ENCODE measurements at places on chromosomes 1 and 21.

DNA sequence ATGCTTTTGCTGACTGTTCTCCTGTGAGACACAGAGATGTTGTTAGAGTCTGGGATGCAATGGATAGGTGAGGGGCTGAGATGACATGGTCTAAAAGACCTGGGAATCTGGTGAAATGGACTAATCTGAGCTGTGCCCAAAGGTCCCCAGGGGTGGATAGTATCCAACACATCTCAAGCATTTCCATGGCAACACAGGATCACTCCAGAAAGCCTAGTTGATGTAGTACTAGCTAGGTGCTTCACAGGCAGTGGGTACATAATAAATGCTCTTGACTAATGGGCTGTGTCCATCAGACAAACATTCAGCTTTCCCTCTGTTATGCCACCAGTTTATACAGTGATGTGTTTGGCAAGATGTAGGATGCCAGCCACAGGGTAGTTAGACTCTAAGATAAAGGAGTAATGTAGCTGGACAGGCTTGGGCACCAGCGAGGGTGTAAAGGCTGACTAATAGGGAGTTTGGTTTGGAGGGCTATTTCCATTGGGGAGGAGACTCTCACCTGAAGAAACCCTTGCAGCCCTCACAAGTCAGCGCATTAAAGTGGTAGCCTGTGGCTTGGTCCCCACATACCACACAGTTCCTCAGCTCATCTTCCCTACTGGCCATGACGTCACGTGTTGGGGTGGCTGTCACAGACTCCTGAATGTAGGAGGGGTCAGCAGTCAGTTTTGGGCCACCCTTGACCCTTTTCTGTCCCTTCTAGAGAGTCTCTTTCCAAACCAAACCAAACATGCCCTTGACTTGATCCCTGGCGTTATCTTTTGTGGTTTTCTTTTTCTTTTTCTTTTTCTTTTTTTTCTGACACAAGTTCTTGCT, 1.8 kb downstream of the NR1I3 start:
- H3K4me1 ChIP-seq = no peaks in the 10 kb centered on the region
- DNase-seq = no peak
- no peak overlapping the region for H3K27ac ChIP-seq
- no peaks in the 10 kb centered on the region for H3K27me3 ChIP-seq

DNA sequence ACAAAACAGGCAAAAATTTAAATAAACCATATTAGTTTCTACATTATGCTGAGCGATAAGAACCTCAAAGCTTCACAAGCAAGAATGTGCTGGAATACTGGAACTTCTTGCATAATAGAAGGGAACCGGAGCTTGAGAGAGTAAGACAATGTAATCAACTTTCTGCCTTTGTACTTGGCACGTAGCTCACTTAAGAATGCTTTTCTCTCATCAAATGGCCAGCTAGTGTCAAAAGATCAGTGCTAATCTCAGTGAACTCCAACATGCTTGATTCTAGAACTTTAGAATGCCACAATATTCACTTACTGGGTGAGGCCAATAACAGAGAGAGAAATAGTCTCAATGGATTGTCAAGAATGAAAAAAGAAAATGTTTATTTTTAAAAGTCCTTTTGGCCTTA, 486.1 kb upstream of the LRRC7 start:
- no peaks in the 10 kb centered on the region for H3K4me1 ChIP-seq
- H3K27me3 ChIP-seq = no peaks in the 10 kb centered on the region
- H3K27ac ChIP-seq = no peak overlapping the region
- no peaks in the 10 kb centered on the region for H3K36me3 ChIP-seq
- no peak for DNase-seq

- DNase-seq = no peak
- no peaks in the 10 kb centered on the region for H3K27me3 ChIP-seq
- no peaks in the 10 kb centered on the region for H3K36me3 ChIP-seq
- H3K4me3 ChIP-seq = no peak overlapping the region
- no peak overlapping the region for H3K27ac ChIP-seq
- no peaks in the 10 kb centered on the region for H3K4me1 ChIP-seq
Measured at GRCh38 chr1:183702813-183703198, 49.7 kb upstream of the APOBEC4 start.

DNA sequence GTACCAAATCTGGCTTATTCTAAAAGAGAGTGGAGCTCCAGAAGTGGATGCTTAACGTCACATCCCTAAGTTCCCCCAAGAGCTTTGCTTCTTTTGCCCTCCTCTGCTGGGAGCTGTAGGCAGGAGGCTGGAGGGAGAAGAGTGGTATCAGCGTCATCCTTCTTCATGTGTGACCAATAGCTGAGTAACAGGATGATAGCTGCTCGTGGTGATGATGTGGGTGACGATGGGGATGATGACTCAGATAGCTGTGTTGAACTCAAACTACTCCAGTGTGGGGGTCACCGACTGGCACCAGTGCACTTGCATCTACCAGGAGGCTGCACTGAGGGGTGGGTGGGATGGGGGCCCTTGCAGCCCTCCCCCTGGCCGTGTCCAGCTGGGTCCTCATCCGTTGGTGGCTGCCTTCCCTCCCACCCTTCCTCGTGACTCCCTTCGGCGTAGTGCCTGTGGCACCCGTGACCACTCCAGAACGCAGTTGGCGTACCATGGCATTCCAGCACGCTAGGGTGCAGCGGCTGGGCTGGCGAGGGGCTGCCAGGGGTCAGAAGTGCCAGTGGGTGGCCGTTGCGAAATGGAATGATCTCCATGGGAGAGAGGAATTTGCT, 1.1 kb downstream of the IGFN1 start:
- H3K27ac ChIP-seq = no peak overlapping the region
- no peaks in the 10 kb centered on the region for H3K36me3 ChIP-seq
- no peaks in the 10 kb centered on the region for H3K27me3 ChIP-seq
- H3K4me3 ChIP-seq = no peak overlapping the region

DNA sequence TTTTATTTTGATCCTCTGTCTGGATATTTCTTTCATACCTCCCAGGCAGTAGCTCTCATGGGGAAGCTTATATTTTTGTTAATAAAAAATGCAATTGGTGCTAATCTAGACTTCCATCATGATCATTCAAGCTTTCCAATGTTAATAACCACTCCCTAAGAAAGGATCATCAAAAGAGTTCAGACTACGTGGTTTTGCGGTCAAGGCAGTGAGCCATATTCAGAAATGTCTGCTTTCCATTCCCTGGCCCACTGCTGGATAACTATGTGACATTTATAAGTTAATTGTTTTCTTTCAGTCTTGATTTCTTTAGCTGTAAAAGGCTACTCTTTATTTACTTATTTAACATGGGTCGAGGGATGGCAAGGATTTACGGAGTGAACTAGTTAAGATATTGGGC, 414.6 kb downstream of the LMO4 start:
- no peak for DNase-seq
- no peaks in the 10 kb centered on the region for H3K4me1 ChIP-seq
- H3K4me3 ChIP-seq = no peak overlapping the region

DNA sequence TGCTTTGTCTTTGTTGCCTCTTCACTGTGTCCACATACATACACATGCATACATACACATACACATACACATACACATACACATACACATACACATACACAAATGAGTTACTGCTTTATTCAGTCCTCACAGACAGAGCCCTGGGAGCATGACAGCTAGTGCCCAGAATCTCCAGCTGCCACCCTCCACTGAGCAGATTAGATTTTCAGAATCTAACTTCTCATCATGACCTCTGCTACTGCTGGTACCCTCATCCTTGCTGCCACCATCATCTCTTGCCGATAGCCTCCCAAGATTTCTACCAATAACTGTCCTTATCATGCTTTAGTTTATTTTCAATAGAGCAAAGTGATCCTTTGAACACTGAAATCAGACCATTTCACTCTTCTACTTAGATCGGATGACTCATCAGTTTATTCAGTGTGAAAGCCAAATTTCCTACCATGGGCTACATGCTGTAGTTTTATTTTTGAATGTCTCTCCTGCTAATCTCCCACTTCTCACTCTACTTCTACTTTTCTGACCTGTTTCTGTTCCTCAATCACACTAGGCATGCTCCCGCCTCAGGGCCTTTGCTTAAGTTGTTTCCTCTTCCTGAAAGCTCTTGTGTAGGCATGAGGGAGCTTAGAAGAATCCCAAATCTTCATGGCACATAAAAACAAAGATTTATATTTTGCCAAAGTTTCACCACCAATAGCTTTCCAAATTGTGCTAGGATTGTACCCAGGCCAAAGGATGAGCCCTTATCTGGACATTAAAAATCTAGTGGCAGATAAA, 43.0 kb downstream of the ATP6V1G3 start:
- no peaks in the 10 kb centered on the region for H3K4me1 ChIP-seq
- no peaks in the 10 kb centered on the region for H3K36me3 ChIP-seq
- DNase-seq = no peak
- no peaks in the 10 kb centered on the region for H3K27me3 ChIP-seq
- no peak overlapping the region for H3K4me3 ChIP-seq

DNA sequence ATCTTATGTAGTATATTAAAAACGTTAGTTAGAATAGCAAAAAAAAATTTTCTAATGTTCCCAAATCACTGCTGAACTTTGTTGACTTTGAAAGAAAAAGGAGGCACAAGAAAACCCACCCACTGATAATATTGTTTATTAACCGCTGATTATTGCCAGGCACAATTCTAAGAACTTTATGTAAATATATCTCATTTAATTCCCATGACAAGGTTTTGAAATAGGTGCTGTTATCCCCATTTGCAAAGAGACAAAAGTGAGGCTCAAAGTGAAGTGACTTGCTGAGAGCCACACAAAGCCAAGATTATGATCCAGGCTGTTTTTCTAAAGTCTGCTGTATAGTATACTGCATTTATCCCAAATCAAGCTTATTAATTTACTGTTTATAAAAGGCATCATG, 56.4 kb downstream of the SASS6 start:
- H3K27me3 ChIP-seq = no peaks in the 10 kb centered on the region
- no peak for DNase-seq
- H3K36me3 ChIP-seq = peaks cover 5% of the 10 kb centered on the region
- no peak overlapping the region for H3K4me3 ChIP-seq

DNA sequence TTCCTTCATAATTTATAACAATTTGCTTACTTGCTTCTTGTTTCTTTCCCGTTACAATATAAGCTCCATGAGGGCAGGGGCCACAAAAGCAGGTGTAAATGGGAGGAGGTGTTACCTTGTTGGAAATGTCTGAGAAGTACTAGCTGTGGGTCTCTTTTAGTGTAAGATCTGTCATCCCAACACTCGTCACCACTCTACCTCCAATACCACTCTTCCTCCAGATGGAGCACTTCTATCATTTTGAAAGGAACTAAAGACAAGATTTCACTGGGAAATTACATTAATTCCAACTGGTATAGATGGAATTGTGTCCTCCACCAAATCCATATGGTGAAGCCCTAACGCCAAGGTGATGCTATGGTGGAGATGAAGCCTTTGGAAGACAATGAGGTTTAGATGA, 53.0 kb upstream of the CPLANE2 start:
- peak overlapping the region; percentile 67 for H3K27ac ChIP-seq
- DNase-seq = no peak
- no peaks in the 10 kb centered on the region for H3K36me3 ChIP-seq
- H3K27me3 ChIP-seq = no peaks in the 10 kb centered on the region

DNA sequence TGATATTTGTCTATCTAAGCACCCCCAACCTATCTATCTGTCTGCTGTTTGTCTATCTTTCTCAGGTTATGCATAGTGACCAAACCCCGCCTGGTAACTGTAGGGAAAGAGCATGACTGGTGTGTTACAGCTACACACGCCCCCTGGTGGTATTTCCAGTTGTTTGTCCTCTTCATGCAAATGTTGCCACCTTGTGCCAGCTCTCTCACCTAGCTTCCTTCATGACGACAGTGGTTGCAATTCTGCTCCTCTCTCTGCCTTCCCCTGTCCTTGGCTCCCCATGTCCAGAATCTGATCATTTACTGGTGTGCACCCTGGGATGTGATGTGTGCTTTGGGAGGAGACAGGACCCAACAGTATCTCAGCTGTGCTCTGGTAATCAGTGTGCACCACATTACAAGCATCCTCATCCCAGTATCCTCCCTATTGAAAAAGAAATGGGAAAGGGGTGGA, 8.1 kb upstream of the INKA2 start:
- no peak overlapping the region for H3K27ac ChIP-seq
- H3K4me1 ChIP-seq = no peaks in the 10 kb centered on the region
- H3K4me3 ChIP-seq = no peak overlapping the region
- no peaks in the 10 kb centered on the region for H3K27me3 ChIP-seq
